ENCODE measurements at places on chromosomes 12 and 14.

DNA sequence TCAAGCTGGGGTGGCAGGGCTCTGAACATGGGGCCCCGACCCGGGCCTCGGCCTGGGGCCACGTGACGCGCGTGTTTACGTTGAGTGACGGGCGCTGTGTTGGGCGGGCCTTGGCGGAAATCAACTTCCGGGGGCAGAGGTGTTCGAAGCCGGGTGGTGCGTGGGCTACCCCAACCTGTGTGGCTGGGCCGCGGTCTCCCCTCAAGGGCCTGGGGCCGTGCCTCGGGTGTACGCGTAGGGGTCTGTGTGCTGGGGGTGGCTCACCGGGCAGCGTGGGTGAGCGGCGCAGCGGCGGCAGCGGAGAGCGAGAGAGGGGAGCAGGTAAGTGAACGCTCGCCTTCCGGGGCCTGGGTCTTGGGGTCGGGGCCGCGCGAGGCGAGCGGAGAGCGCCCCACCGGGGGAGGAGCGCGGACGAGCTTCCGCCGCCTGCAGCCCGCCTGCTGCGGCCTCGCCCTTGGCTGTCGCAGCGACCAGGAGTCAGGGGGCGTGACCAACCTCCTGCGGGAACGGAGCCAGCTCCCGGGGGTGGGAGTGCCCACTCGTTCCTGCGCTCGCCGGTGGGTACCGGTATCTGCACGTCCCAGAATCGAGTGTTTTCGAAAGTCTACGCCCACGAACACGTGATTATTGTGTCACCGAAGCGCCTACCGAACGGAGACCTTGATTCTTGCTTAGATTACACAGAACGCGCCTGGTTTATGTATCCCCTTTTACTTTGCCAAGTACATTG, at the start of gene CCDC91:
Gene CCDC91, plus strand, starts transcription at position 136 of the 730 bp plus-strand sequence. CDS start 66,760 bp downstream, outside the sequence.
- peak; percentile 94 for DNase-seq

- DNase-seq, result peak; percentile 89
Measured at GRCh38 chr12:104462931-104463339, 6.2 kb downstream of the CHST11 start.

- DNase-seq, result no peak
Measured at GRCh38 chr12:106345746-106346145, 11.8 kb upstream of the POLR3B start.

- DNase-seq, result no peak
Measured at GRCh38 chr12:114961491-114961890, 277.5 kb upstream of the TBX3 start.

DNA sequence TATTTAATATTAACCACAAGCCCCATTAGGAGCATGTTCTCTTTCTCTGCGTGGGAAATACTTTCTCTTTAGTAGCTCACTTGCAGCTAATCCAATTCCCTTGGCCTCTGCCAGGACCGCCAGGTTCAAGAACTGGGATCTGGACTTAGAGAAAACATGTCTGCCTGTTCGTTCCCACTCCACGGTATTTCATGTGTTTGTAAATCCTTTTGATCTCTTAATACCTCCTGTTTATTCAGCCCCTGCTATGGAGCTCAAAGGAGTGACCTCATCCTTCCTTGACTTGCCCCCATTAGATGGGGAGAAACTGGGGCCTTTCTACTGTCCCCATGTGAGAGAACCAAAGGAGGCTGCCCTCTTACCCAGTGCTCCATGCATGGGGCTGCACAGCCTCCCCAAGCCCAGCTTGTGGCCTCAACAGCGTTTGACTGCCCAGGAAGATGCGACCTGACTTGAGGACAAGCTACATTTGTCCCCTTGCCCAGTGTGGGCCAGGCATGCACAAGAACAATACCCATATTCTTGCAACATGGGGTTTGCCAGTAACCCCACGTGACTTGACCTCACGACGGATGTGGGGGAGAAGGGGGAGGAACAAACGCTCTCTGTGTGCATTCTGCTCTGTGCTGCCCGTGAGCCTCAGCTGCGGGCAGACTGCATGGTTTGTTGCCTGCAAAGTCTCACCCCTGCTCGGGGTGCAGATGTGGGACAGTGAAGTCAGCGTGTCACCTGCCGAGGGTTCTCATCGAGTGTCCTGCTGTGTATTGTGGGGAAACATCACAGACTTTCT, 30.3 kb downstream of the CD9 start:
- DNase-seq, result peak; percentile 89

- DNase-seq, result no peak
Measured at GRCh38 chr14:96893966-96894622, 96.9 kb downstream of the VRK1 start.

- DNase-seq, result no peak
Measured at GRCh38 chr14:54533100-54533499, 23.4 kb downstream of the CGRRF1 start.

DNA sequence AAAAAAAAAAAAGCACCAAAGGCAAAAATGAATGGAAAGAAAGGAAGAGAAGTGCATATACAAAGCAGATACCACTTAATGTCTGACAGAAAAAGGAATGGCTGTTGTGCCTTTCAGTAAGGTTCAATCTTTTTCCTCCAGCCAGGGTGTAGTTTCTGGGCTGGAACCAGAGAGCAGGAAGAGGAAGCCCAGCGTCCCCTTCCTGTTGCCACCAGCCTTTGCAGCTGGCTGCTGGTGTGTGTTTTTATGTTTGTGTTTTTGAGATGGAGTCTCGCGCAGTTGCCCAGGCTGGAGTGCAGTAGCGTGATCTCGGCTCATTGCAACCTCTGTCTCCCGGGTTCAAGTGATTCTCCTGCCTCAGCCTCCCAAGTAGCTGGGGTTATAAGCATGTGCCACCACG, 64.6 kb upstream of the LTA4H start:
- DNase-seq, result no peak

DNA sequence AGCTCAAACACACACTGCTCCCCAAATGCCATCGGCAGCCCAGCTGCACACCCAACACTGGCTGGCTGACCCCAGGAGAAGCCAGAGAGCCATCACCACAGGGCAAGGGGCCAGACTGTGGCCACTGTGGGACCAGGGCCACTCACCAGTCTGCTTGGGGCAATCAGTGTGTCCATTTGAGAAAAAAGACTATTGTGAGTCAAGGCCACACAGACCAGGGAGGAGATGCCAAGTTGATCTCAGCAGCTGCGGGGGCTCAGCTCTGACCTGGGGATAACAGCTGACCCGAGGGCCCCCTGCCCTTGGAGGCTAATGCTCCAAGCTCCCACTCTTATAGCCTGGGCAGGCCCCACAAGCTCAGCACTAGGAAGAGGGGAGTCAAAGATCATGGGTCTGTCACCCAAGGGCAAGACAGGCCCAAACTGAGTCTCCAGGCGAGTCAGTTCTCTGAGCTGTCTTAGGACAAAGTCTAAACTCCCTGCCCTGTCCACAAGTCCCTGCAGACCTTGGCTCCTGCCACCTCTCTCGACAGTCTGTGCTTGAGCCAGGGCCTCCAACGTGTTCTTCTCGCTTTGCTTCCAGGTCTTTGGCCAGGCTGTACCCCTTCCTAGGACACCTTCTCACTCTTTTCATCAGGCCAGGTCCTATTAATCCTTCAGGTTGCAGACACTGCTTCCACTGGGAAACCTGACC, 30.1 kb upstream of the PNMA1 start:
- no peak for DNase-seq

GRCh38 chr12:23757541-23757962, 191.9 kb downstream of the SOX5 start:
- DNase-seq, result no peak

DNA sequence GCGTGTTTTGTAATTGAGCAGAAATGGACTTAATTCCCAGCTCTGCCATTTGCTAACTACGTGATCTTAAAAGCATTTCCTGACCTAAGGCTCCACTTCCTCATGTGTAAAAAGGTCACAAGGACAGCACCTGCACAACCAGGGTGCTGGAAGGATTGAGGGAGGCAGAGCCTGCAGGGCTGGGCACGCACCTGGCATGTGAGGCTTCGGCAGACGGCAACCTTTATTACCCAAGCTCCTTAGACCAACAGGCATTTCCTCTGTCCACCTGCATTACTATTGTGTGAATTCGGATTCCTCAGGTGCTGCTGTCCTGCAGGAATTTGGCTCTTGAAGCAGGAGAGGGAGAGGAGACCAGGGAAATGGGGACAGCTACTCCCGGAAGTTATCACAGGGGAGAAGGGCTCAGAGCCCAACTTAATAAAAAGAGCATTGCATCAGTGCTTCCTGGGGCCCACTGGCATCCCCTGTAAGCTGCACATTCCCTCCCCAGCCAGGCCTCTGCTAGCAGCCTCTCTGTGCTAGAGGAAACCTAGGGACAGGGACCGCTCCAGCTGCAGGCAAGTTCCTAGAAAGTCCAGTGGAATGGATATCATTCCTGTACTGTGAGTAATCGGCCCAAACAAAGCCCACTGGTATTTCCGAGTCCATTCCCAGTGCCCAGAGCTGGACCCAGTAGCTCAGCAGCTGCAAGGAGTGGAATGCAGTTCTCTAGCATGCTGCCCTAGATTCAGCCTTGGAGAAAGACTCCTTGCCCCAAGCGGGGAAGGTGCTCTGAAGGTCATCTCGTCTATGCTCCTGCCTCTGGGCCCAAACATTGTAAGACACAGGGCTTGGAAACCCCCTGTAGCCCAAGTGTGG, 157.1 kb upstream of the CCND2 start:
- no peak for DNase-seq

DNA sequence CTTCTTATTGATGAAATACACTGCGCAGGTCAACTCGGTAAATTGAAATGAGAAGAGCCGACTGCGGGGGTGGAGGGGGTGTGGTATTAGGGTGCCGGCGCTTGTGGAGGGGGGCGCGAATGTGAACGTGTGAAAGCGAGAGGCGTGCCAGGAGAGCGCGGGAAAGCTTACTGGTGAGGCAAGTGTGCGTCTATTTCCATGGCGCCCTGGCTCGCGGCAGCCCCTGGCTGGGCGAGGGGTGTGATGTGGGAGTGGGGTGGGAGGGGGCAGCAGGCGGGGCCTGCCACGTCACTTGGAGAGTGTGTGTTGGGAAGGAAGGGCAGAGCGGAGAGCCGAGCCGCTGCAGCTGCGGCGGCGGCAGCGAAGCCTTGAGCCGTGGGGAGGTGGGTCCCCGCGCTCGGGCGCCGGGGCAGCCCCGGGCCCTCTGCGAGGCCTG, 88.8 kb downstream of the GALNT8 start:
- DNase-seq, result peak; percentile 17

DNA sequence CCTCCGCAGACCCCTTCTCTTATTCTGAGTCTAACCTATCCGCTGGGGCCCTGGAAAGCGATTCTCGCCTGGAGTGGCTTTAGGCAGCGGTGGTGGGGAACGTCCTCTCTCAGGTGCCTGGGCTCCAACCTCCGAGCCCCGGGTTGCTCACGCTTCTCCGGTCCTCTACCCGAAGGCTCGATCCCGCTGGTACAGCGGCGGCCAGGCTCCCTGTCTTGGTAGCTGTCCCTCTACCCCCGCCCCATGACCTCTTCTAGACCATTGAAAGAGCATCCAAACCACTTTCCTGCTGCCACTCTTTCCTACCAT, 505 bp upstream of the HEBP1 start:
- DNase-seq, result no peak

DNA sequence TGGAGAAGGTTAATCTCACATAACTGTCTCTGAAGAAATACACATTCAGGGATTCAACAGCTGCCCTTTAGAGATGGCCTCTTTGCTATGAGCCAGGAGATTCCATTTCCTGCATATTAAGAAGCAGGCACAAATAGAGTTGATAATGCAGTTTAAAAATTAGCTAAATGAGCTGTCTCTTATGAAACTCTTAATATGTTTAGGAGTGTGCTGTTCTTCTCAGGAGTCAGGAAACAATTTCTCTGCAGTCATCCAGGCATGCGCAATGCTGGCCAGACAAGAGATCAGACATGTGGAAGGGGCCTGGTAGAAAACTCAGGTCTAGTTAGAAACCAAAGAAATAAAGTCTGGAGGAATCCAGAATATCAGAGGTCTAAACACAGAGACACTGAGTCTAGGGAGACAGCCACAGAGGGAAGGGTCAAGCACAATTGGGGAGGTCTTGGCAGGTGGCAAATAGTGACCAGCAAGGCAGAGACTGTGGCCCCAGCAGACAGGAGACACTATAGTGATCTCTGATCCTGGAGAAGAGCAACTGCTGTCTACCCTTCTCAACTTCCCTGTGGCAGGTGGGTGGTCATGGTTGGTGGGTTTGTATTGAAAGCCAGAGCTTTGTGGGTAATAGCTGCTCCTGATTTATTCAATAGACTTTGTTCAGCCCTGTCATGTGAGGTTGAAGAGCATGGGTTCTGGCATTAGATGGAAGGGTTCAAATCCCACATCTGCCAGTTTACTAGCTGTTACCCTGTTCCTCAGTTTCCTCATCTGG, 185.8 kb upstream of the RMST start:
- DNase-seq, result no peak

- DNase-seq, result no peak
Measured at GRCh38 chr12:108232565-108232964, 103.5 kb downstream of the WSCD2 start.

GRCh38 chr14:79630288-79630960, 580.9 kb downstream of the DIO2 start:
- DNase-seq, result no peak

GRCh38 chr12:109763201-109763841, 49.7 kb downstream of the FAM222A start:
- peak; percentile 39 for DNase-seq

- no peak for DNase-seq
Measured at GRCh38 chr14:67940486-67941455, 121.2 kb downstream of the RAD51B start.

GRCh38 chr14:43308421-43309110, 1198.5 kb downstream of the FSCB start:
- DNase-seq, result no peak

DNA sequence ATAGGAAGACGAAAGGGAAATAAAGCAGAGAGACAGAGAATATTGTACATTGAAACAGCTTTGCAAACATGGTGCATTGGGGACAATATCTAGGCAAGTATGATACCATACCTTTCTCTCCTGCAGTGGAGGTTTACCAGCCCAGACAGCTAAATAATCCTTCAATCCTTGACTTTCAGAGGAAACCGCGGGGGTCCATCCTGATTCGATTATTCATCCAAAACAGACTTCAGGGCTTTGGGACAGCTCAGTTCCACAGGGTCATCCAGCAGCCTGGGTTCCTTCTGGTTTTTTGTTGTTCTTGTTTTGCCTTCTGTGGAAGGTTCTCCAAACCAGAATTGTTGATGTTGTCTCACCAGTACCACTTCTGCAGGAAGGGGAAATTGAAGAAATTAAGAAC, 81.5 kb downstream of the LGR5 start:
- no peak for DNase-seq

Data from CD4-positive, CD25-positive, alpha-beta regulatory T cell (primary cell).